Activated CD4-positive, alpha-beta T cell treated with anti-CD3 and anti-CD28 coated beads for 36 hours (primary cell): ENCODE measurements at places on chromosomes 3 and 15. TPM values are rescaled to one million over a fixed set of nuclear protein-coding genes. Genes with fewer than 3 reads are reported as not detected.

Gene ATP2B2
- 0.05 TPM for total RNA-seq

- DNase-seq, result no peak
Measured at GRCh38 chr3:80734920-80735319, 967.1 kb upstream of the ROBO1 start.

Gene IGF2BP2
- total RNA-seq, result 0.54 TPM

GRCh38 chr15:48493763-48494225 lies 151.7 kb downstream of the FBN1 start:
- no peak for DNase-seq

DNA sequence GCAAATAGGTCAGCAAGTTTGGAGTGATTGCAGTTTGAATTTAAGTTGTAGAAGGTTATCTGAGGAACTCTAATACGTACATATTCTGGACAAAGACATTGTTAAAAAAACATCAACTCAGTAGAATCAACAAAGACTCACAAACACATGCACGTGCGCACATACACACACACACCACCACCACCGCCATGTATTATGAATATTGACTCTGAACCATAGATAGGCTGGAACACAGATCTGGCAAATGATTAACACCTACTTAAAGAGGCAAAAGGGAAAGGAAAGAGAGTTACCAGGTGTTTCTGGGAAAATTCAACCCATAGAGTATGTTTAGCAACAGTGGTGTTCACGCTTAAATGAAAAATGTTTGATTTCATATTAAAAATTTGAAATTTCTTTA lies 334.2 kb upstream of the ALCAM start:
- DNase-seq, result no peak

- no peak for DNase-seq
Measured at GRCh38 chr3:131018970-131019369, 7.7 kb downstream of the ASTE1 start.

DNA sequence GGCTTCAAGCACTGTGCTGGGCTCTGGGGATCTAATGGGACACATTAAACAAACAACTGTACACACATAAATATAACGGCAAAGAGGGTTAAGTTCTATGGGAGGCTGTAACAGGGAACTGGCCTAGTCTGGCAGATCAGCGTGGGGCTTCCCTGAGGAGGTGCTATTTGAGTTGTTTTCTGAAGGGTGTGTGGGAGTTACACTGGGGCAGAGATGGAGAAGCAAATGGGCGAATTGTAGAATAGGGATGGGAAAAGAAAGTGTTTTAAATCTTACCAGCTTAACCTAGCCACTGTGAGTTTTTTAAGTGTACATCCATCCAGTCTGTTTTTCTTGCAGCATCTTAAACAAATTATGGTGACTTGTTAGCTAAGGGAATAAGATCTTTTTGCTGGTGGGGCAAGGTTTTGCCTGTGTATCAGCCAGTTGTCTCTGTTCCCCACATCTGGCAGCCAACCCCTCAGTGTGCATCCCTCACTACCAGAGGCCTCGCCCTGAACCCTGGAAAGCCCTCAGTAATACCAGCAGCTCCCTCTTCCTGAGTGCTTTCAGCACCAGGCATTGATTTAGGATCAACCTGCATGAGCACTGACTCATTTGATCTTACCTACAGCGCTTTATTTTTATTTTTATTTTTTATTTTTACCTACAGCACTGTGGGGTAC lies 10.9 kb upstream of the IL16 start:
- DNase-seq, result no peak

DNA sequence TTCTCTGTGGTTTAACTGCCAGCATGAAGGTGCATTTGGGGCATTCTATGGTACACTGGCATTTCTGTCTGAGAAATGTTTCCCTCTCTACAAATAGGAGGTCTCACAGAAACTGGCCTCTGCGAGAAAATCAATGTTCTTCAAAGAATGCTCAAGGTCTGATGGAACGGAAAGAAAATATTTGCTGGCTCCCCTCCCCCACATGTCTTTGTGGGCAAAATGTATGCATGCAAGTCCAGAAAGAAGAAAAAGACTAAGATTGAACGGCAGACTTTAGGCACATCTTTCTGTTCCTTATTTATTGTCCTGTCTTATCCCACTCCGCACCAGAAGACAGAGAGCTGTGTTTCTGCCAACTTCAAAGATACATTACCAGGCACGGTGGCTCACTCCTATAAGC lies 83.9 kb upstream of the PSMD6 start:
- no peak for DNase-seq

DNA sequence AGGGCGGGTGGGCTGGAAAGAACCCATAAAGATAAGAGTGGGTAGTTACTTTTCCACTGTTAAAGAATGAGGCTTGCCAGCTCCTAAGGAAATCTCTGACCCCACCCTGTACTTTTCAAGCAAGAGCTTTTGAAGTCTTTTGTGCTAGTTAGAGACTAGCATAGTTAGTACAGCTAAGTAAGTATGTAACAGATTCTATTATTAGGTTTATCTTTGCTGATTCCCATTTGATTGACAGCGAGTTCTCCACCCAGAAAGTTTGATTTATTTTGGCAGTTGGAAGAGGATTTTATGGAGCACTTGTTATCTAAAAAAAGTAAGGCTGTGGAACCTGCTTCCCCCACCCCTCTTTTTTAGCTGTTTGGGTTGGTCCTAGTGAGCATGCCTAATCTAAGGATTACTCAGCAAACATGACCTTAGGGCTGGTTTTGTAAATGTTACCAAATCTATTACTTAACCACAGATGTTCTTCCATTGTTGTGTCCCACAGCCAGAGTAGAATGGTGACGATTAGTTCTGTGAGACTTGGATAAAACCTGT lies 57.6 kb downstream of the FNDC3B start:
- DNase-seq, result no peak
